ENCODE measurements at places on chromosomes 2 and 18.
A peak's percentile ranks its signal among the peaks of the same experiment; 100 is the strongest.

- H3K36me3 ChIP-seq = no peaks in the 10 kb centered on the region
- H3K27me3 ChIP-seq = no peaks in the 10 kb centered on the region
- peaks cover 16% of the 10 kb centered on the region for H3K4me1 ChIP-seq
- H3K4me3 ChIP-seq = no peak overlapping the region
- no peak overlapping the region for H3K27ac ChIP-seq
- DNase-seq = no peak
These were observed 111.5 kb downstream of the CYP26B1 start for GRCh38 chr2:72036173-72036545.

GRCh38 chr2:203413796-203414195 is 85.6 kb downstream of the ABI2 start:
- no peaks in the 10 kb centered on the region for H3K4me1 ChIP-seq
- peaks cover 49% of the 10 kb centered on the region for H3K36me3 ChIP-seq
- no peaks in the 10 kb centered on the region for H3K27me3 ChIP-seq
- no peak overlapping the region for H3K4me3 ChIP-seq
- no peak overlapping the region for H3K27ac ChIP-seq

DNA sequence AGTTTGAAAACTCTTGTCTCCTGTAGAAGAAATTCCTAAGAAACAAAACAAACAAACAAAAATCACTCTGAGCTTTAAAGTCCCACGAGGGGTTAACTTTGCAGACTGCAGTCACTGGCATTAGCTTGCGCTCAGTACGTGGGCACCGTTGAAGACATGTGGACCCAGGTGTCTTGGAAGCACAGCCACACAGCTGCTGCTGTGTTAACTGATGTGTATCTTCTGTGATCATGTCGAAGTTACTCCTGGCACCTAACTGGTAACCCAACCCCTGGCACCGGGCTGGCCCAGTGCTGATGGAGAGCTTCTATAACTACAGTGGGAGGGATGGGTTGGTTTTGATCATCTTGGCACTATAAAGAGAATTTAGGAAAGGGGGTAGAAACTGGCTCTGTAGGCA is 51.6 kb upstream of the FHL2 start:
- DNase-seq = no peak
- no peak overlapping the region for H3K27ac ChIP-seq
- no peaks in the 10 kb centered on the region for H3K27me3 ChIP-seq
- H3K4me1 ChIP-seq = peaks cover 4% of the 10 kb centered on the region

GRCh38 chr2:213251618-213252017 is 32.6 kb upstream of the SPAG16 start:
- no peak overlapping the region for H3K4me3 ChIP-seq
- no peak for DNase-seq
- H3K27ac ChIP-seq = no peak overlapping the region
- H3K4me1 ChIP-seq = peaks cover 37% of the 10 kb centered on the region

DNA sequence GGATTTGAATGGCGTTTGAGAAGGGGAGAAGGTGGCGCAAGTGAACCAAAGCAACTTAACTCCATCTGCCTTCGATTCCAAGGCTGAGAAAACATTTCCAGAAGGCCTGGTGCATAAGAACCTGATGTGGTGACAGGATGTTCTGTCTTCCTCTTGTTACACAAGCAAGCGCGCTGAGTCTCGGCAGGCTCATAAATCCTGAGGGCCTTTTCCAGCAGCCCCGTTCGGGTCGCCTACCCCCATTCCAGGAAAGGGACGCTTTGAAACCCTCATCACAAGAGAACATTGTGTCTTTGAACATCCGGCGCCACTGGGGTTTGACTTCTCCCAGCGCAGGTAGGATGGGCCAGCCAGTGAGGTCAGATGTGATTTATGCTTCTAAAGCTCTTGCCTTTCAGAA is 403.5 kb downstream of the SETBP1 start:
- H3K36me3 ChIP-seq = peaks cover 3% of the 10 kb centered on the region
- peaks cover 1% of the 10 kb centered on the region for H3K27me3 ChIP-seq
- no peak for DNase-seq
- H3K4me3 ChIP-seq = no peak overlapping the region
- no peaks in the 10 kb centered on the region for H3K4me1 ChIP-seq

DNA sequence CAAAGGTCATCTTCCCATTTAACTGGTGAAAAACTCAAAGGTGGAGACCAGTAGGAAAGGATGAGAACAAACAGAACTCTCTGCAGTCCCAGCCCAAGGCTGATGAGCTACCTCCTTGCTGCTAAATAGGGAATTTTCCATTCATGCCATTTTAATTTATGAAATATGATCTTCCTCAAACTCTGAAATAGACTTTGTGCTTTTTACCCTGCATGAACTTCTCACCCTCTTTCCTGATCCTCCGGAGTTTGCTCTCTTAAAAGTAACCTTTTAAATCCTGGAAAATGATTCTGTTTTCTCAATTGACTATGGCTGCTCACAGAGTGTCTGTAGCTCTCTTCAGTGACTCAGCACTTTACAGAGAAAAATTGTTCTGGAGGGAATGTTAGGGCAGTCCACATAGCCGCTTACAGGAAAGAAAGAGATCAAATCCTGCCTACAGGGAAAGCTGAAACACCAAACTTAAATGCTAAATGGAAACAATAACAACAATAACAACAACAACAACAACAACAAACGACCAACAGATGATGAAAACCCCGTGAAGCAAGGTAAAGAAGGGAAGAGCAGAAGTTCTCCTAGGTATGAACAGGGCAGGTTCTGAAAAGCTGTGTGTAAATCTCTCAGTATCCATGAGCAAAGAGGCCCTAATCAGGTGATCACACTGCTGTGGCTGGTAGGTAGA is 79.8 kb upstream of the SESTD1 start:
- no peaks in the 10 kb centered on the region for H3K27me3 ChIP-seq
- H3K27ac ChIP-seq = peak overlapping the region; percentile 83
- H3K4me1 ChIP-seq = peaks cover 31% of the 10 kb centered on the region
- H3K36me3 ChIP-seq = no peaks in the 10 kb centered on the region
- no peak overlapping the region for H3K4me3 ChIP-seq

DNA sequence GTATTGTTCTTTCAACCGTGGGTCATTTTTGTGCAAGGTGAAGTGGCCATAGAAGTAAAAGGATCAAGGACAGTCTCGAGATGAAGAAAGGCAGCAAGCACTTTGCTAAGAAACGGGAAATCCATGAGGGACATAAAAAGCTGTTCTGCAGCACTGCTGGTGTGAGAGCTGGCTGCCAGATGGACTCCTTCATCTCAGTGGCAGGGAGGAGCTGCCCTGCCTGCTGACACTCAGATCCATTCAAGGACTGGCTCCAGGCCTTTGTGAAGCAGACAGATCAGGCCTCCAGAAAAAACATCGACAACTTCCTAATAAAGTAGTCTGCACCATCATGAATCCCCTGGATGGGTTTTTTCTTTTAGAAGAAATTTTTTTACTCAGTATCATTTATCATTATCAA is 29.5 kb downstream of the RMC1 start:
- no peak overlapping the region for H3K27ac ChIP-seq
- H3K4me1 ChIP-seq = peaks cover 7% of the 10 kb centered on the region
- DNase-seq = no peak
- H3K36me3 ChIP-seq = peaks cover 57% of the 10 kb centered on the region
- H3K27me3 ChIP-seq = no peaks in the 10 kb centered on the region

DNA sequence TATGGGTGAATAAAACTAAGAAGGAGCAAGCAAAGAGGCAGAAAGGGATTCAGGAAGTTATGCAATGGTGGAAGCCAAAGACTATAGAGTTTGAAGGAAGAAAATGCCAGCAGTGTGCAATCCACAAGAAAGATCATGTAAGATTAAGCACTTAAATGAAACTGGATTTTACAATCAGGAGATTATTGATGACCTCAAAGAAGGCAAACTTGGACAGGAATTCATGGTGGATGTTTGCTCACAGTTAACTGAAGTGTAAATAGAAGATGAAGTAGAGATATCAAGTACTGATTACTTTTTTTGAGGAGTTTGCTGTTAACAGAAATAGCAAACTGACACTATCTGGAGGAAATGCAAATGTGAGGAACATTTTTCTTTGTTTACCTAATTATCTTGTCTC is 308.9 kb downstream of the RND3 start:
- H3K4me3 ChIP-seq = no peak overlapping the region
- H3K27ac ChIP-seq = no peak overlapping the region
- H3K4me1 ChIP-seq = peaks cover 24% of the 10 kb centered on the region
- no peak for DNase-seq
- H3K27me3 ChIP-seq = no peaks in the 10 kb centered on the region
- peaks cover 3% of the 10 kb centered on the region for H3K36me3 ChIP-seq

DNA sequence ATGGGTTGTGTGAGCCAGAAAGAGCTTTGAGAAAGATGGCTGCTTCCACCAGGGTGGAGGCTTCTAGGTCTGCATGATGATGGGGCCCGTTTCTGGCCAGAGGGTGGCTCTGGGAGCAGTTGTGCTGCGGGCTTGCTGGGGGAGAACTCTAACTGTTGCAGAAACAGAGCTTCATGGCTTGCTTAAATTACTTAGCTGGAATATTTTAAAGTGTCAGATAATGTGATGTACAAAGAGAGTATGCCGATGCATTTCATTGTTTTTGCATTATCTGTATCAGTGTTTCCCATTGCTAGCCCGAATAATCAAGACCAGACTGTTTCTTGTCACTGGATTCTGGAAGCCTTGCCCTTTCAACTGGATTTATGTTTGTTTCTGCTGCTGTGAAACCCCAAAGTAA is 6.3 kb upstream of the DRC1 start:
- DNase-seq = no peak
- H3K4me3 ChIP-seq = no peak overlapping the region
- no peaks in the 10 kb centered on the region for H3K27me3 ChIP-seq
- H3K27ac ChIP-seq = no peak overlapping the region
- no peaks in the 10 kb centered on the region for H3K36me3 ChIP-seq

GRCh38 chr2:237870754-237871651 is 11.6 kb downstream of the RAMP1 start:
- no peaks in the 10 kb centered on the region for H3K27me3 ChIP-seq
- no peak overlapping the region for H3K4me3 ChIP-seq
- H3K4me1 ChIP-seq = peaks cover 22% of the 10 kb centered on the region
- H3K36me3 ChIP-seq = no peaks in the 10 kb centered on the region
- no peak for DNase-seq
- H3K27ac ChIP-seq = no peak overlapping the region

GRCh38 chr2:102110171-102110570 is 32.4 kb upstream of the IL1R1 start:
- no peaks in the 10 kb centered on the region for H3K27me3 ChIP-seq
- H3K4me3 ChIP-seq = no peak overlapping the region
- DNase-seq = no peak
- no peaks in the 10 kb centered on the region for H3K36me3 ChIP-seq
- no peak overlapping the region for H3K27ac ChIP-seq

DNA sequence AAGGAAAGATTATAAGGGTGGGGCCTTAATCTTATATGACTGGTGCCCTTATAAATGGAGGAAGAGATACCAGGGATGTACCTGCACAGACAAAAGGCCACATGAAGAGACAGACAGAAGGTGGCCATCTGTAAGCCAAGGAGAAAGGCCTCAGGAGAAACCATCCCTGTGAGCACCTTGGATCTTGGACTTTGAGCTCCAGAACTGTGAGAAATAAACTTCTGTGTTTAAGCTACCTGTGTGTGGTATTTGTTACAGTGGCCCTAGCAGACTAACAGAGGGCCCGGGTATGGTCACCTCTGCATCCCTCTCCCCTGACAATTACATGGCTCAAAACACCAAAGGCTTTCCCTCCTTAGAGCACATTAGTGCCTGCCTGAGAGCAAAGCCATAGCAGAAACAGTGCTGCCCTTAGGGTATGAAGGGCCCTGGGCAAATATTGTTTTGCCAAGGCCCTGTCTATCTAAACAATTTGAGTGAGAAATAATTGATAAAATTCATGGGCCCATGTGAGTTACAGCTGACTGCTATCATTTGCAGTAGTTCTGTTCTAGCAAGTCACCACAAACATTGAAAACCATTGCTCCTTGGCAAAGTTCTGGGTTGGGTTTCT is 109.3 kb upstream of the MYCN start:
- H3K27me3 ChIP-seq = no peaks in the 10 kb centered on the region
- DNase-seq = no peak
- H3K36me3 ChIP-seq = peaks cover 3% of the 10 kb centered on the region
- H3K4me3 ChIP-seq = no peak overlapping the region

- H3K4me1 ChIP-seq = peaks cover 9% of the 10 kb centered on the region
- H3K27me3 ChIP-seq = no peaks in the 10 kb centered on the region
- H3K27ac ChIP-seq = no peak overlapping the region
- DNase-seq = no peak
- no peaks in the 10 kb centered on the region for H3K36me3 ChIP-seq
These were observed 1162.6 kb upstream of the SLC39A10 start for GRCh38 chr2:194494401-194494800.

DNA sequence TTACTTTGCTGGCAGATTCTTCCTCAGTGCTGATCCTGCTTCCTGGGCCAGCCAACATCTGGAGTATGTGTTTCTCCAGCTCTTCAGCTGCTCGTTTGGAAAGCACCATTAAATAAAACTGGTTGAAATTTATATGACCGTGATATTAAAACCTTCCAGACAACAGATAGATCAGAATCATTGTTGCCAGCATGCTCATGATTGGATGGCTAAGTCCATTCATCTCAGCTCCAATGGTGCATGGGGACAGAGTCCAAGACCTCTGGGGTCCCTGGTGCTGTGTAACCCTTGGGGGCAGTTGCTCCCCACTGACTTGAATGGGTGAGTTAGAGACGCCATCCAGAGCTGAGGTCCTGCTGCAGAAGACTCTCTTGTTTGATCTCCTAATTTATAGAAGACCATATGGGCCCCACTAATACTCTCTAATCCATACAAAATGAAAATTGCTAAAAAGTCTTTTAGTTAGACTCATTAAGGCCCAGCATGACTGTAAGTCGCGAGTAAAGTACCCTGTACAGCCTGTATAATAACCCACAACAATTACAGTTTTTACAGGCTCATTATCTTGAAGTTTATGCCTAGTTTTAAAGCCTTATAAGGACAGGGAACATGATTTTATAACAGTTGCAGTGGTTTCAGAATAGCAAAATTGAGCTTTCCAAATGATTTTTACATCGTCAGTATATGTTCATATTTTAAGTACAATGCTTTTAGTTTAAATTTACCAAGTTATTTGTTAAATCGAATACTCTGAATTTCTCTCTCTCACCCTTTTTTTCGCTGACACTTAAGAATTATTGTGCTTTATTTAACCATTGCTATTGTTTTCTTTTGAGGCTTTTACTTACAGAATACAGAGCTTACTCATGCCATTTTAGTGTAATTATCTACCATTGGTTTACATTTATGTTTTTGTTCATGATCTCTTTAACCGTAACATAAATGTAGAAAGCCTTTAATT is 60.0 kb downstream of the CABLES1 start:
- peaks cover 5% of the 10 kb centered on the region for H3K36me3 ChIP-seq
- H3K27ac ChIP-seq = peak overlapping the region; percentile 70
- no peak for DNase-seq
- H3K4me3 ChIP-seq = peak overlapping the region; percentile 36
- no peaks in the 10 kb centered on the region for H3K27me3 ChIP-seq

DNA sequence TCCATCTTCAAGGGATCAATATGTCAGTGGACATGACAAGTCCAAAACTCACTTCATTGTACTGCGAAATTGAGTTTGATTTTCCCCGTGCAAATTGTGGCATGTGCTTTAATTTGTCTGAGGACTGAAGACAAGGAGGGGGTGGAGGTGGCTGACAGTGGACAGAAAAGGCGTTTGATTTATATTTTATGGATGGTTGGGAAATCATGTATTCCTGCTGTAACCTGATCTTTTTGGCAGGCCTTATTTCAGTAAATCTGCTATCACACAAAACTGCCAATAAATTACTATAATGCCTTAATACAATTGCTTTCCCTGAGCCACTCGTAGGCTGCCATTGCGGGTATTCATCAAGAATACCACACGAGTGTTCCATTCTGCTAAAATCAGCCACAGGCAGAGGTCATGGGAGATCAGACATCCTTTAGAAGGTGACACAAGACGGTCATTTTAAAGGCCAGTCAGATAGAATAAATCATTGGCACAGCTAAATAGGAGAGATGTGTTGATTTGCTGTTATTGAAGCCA is 720.5 kb downstream of the MBD2 start:
- H3K27me3 ChIP-seq = no peaks in the 10 kb centered on the region
- H3K4me3 ChIP-seq = no peak overlapping the region
- no peak overlapping the region for H3K27ac ChIP-seq
- peaks cover 37% of the 10 kb centered on the region for H3K4me1 ChIP-seq
- H3K36me3 ChIP-seq = no peaks in the 10 kb centered on the region
